Activated CD4-positive, alpha-beta T cell treated with anti-CD3 and anti-CD28 coated beads, Interleukin-2, amount 50 U/mL, for 48 hours (primary cell): ENCODE measurements at places on chromosomes 6 and 20.

GRCh38 chr20:63504642-63505041 lies 5.8 kb upstream of the EEF1A2 start:
- DNase-seq: no peak

- no peak for DNase-seq
Observed at GRCh38 chr6:21751608-21752007, 158.1 kb downstream of the SOX4 start.

DNA sequence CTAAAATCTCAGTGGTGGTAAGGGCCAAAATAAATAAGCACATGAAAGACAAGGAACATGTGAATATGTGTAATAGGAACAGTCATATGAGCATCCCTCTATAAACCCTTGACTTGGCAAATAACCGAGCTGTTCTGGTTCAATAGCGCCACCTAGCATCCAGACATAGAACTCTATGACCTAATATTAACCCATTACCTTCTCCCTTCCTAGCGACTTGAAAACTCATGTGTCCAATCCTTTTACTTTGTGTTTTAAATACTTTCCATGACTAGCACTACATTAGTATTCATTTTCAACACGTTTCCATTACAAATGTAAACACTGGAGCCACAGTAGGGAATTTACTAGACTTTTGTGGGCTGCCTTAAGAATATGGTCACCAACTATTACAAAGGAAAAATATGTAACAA lies 279.7 kb downstream of the UST start:
- DNase-seq: peak; percentile 23

DNA sequence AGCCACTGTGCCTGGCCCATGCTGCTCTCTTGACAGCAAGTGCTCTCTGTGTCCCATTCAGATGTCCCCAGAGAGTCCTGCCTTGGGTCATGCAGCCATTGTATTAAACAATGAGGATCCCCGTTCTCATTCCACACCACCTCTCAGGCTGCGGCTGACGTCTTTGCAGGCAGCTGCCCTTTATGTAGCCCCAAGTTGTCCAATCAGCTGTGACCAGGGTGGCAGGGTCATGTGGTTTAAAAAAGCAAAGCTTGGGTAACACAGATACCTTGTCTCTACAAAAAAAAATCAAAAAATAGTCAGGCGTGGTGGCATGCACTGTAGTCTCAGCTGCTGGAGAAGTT lies 13.2 kb downstream of the GCNT2 start:
- no peak for DNase-seq

GRCh38 chr6:21187485-21187884 lies 406.1 kb upstream of the SOX4 start:
- no peak for DNase-seq

DNA sequence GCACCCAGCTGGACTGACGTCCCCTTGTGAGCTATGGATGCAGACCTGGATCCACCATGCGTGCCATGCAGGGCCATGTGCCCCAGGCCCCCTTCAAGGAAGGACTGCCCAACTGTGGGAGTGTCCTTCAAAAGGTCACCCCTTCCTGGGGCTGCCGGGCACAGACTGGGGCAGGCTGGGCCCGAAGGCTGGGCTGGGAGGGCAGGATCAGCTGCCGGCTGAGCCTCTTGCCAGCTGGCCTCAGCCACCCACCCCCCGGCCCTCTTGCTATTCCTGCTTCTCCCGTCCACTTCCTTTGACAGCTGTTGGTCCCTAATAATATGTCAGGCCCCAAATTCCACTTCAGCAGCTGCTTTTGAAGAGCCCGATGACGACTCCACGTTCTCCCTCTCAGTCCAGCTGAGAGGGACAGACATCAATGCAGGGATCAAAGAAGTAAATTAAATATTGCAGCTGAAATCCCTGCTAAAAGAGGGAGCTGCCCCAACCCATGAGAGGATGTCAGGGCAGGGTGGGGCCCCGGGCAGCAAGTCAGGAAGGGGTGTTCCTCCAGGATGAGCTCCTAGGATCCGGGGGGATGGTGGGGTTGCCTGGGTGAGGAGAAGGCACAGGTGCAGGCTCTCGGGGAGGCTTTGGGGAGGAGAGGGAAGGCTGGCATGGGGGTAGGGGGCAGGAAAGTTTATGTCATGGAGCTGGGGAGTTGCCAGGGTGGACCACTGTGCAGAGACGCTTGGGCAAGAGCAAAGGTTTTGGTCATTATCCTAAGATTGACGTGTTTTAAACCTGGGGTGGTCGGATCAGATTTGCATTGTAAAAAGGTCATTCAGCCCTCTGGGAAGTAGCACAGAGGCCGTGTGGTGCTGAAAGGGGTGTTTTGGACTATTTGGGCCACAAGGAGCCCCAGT lies 185.0 kb downstream of the ANKRD60 start:
- no peak for DNase-seq

DNA sequence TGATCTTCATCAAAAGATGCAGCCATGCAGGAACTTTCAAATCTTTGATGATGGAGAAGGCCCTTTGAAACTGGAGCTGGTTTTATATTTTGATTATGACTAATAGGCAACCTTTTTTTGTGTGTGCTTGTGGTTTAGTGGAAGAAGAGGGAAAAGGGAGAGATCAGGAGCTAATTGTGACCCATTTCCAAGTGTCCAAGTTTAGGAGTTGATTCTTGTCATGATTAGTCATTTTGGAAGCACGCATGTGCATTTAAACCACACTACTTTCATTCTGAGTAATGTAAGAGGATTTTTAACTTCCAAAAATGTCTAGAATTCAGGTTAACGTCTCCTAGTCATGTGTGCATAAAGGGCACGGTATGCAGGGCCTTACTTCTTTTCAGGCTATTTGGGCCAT lies 3.5 kb downstream of the FOXO3 start:
- no peak for DNase-seq

DNA sequence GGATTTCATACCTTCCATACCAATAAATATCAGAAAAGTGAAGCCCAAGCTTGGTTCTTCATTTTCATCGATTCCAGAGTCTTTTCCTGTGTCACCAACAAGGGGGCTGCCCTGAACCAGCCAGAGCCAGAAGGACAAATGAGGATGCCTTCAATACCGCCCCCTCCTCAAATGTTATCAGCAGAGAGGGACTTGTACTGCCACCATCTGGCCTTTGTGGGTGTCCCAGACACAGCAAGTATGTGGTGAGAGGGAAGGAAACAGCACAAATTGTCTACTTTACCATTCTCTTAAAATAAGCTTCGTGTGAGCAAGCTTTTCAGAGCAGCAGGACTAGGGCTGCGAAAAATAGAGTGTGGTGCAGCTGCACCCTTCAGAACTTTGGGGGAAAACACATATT lies 165.3 kb downstream of the SOBP start:
- DNase-seq: no peak

DNA sequence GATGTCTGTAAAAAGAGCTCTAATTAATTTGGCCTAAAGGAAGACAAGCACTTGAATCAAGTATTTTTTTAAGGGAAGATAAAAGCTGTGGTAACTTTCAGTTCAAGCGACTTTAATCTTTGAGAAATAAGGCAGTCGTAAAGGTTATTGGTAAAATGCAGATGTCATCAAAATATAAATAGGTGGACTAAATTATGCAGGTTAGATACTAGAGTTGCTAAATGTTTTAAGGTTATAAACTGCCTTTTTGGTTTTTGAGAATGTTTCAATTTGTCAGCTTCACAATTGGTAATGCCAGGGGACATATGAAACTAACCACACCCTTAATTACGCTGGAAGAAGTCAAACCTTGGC lies 159.5 kb upstream of the OLIG3 start:
- no peak for DNase-seq

- DNase-seq: peak; percentile 82
Observed at GRCh38 chr6:31399589-31400466, 3.6 kb upstream of the MICA start.

GRCh38 chr6:157814883-157815282 lies 8.2 kb upstream of the SNX9 start:
- no peak for DNase-seq

DNA sequence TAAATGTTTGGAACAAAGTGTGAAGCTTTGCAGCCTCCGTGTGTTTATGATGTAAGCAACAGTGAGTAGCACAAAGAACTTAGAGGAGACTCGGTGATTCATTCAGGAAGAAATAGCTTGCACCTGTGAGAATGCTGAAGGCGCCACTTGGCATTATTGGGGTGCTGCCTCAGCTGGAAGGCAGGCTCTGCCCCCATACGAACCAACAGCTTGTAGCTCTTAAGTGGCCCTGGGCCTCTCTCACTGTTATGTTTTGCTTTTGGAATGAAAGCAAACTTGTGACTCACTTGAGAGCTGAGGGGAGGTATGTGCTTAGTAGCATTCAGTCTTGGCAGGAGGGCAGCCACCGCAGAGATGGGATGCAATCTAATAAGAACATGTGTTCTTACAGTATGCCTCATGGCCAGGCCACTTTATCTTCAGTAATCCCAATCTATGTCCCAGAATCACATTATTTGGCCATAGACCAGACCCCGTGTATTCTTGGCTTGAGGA lies 310.7 kb downstream of the EYA4 start:
- DNase-seq: no peak

DNA sequence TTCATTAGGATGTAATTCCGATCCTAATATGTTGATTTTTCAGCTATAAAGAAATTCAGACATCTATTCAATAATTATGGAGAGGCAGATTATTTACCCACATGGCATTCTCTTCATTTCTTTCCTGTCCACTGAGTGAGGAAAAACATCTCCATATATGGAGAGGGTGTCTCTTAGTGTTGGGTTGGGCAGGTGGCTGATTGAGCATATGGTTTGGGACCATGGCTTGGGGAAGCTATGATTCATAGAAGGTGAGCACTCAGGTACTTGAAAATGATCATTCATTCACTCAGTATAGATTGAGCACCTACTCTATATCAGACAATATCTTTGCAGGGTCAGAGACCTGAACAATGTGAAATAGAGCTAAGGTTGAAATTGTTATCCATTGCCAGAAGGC lies 41.3 kb upstream of the IL20RA start:
- DNase-seq: no peak

- DNase-seq: peak; percentile 87
Observed at GRCh38 chr6:27126815-27127537, 120.5 kb upstream of the PRSS16 start.

DNA sequence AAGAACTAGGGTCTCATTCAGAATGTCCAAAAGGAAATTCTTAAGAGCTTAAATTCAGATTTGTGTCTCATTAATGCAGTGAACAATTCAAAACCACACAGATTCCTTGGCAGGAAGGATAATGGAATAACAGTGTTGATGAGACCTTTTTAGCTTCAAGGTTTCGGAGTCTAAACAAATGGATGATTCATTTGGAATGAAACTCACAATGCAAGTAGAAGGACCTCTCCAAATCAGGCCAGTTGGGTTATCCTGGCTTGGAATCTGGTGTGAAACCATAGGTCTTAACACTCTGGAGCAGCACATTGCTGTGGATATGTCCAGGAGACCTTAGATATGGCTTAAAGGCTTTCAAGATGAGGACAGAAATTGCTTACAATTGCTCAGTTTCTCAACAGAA lies 44.9 kb downstream of the KCTD20 start:
- DNase-seq: no peak

GRCh38 chr6:79719248-79719960 lies 88.3 kb downstream of the SH3BGRL2 start:
- DNase-seq: no peak

- DNase-seq: no peak
Observed at GRCh38 chr6:89275900-89276299, 39.2 kb downstream of the GABRR2 start.

- peak; percentile 83 for DNase-seq
Observed at GRCh38 chr6:4155848-4156466, 20.6 kb upstream of the ECI2 start.

GRCh38 chr6:85428486-85428885 lies 21.4 kb upstream of the NT5E start:
- DNase-seq: no peak
